Glutamatergic neuron (in vitro differentiated cells): ENCODE measurements at places on chromosomes 12 and 14. TPM values are rescaled to one million over a fixed set of nuclear protein-coding genes. Genes with fewer than 3 reads are reported as not detected.

- peaks cover 5% of the 10 kb centered on the region for H3K27me3 ChIP-seq
- peak overlapping the region; percentile 49 for H3K27ac ChIP-seq
- peaks cover 1% of the 10 kb centered on the region for H3K4me1 ChIP-seq
Observed at GRCh38 chr12:1065629-1066028, 74.6 kb downstream of the ERC1 start.

- DNase-seq = no peak
- H3K27ac ChIP-seq = peak overlapping the region; percentile 8
- H3K27me3 ChIP-seq = peaks cover 3% of the 10 kb centered on the region
- H3K4me1 ChIP-seq = peaks cover 4% of the 10 kb centered on the region
- H3K4me3 ChIP-seq = no peak overlapping the region
- H3K36me3 ChIP-seq = no peaks in the 10 kb centered on the region
Observed at GRCh38 chr12:121232977-121233627, 23.2 kb downstream of the P2RX4 start.

DNA sequence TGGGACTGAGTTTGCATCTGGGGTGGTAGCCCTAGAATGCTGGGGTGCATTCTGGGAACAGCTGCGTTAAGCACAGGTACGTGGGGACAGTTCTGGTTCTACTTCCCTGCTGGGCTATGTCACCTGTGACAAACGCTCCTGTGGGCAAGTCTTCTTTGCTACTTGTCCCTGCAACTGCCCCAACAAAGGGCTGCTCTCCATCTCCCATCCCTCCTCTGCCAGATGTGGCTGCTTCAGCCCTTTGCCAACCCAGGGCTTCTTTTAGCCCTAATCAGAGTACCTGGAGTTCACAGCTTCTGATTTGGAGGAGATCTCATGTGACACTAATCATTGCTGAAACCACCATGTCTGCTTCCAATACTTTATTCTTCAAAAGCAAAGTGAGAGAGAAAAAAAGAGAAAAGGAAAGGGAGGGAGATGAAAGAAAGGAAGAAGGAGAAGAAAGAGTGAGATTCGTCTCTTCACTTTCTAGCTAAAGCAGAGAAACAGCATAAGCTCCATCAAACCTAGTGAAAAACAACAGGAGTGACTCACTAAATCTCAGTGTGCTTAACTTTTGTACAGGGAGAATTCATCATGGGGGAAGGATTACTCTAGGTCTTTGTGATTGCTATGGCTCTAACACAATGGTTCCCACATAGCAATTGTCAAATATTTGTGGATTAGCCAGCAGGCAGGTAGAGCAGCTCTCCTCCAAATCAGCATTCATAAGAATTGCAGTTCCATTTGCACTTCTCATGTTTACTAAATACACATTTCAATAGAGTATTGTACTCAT, 174.8 kb downstream of the LRIG3 start:
- no peak overlapping the region for H3K27ac ChIP-seq
- no peaks in the 10 kb centered on the region for H3K27me3 ChIP-seq
- H3K4me3 ChIP-seq = no peak overlapping the region
- DNase-seq = no peak
- H3K4me1 ChIP-seq = no peaks in the 10 kb centered on the region

DNA sequence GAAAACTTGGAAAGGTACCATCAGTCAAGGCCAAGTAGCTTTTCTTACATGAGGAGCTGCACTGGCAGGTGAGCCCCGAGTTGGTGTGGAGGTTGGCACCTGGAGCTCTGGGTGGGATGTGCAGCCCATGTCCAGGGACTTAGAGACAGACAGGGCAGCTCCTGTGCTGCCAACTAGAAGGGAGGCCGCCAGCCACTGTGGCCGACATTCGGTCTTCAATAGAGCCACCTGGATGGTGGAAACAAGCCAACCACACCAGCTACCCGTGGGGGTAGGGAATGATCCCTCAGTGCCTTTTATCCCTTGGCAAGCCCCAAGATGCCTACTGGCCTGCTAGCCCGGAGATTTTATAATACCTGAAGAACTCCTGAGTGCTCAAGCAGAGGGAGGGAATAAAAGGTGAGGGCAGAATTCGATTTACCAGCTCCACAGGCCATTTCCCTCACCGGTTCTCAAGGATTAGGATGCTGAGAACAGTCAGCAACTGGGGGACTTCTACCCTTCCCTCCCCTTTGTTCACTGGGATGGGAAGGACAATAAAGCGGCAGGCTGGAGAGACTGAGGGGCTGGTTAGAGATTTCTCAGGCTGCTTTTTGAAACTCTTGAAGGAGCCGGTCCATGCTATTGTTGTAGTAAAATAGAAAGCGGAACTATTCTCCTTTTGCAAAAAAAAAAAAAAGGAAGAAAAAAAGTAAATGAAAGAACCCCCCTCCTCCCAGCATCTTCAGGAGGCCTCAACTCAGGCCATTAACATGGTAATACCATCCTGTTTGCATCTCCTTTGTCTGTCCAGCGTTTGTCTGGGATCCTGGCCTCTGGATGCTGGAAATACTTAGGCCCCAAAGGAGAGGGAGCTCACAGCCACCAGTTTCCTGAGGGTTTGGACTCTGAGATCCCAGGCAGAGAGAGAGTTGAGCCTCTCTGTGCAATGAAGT, 321.6 kb downstream of the ZFP36L1 start:
- no peaks in the 10 kb centered on the region for H3K4me1 ChIP-seq
- H3K36me3 ChIP-seq = no peaks in the 10 kb centered on the region
- peaks cover 2% of the 10 kb centered on the region for H3K27me3 ChIP-seq
- DNase-seq = no peak
- no peak overlapping the region for H3K27ac ChIP-seq

GRCh38 chr14:61923348-61923747, 161.1 kb downstream of the SNAPC1 start:
- H3K4me3 ChIP-seq = no peak overlapping the region
- peaks cover 2% of the 10 kb centered on the region for H3K27me3 ChIP-seq
- H3K36me3 ChIP-seq = no peaks in the 10 kb centered on the region
- no peak overlapping the region for H3K27ac ChIP-seq
- H3K4me1 ChIP-seq = no peaks in the 10 kb centered on the region
- DNase-seq = no peak

DNA sequence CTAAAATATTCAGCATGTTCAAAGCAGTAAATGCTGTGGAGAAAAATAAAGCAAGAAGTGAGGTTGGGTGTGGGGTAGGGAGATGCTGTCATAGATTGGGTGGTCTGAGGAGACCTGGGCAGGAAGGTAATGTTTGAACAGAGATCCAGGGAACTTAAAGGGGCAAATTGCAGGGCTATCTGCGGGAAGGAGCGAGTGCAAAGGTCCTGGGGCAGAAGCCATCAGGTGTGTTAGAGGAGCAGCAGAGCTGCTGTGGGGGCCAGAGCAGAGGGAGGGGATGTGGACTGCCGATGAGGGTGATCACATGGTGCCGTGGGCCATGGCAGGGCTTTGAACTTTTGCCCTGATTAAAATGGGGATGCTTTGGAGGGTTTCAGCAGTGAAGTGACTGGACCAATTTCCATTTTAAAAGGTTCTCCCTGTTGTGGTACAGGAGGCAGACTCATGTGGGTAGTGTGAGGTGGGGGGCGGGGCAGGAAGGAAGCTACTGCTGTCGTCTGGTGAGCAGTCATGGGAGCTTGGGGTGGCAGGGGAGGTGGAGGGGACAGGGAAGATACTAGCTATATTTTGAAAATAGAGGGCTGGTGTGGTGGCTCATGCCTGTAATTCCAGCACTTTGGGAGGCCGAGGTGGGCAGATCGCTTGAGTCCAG, 145.0 kb downstream of the AACS start:
- no peak for DNase-seq
- peaks cover 8% of the 10 kb centered on the region for H3K27me3 ChIP-seq
- no peak overlapping the region for H3K27ac ChIP-seq

The MUCL1 gene
- not detected for total RNA-seq

The DHRS7 gene
- 74.8 TPM for total RNA-seq
